Ascending aorta (tissue), 2 donors: ENCODE measurements at places on chromosomes 5 and 9. TPM values are rescaled to one million over a fixed set of nuclear protein-coding genes. Genes with fewer than 3 reads are reported as not detected.
A peak's percentile ranks its signal among the peaks of the same experiment; 100 is the strongest.

- DNase-seq = peak; percentile 86
These were observed 7.2 kb upstream of the DUSP1 start for GRCh38 chr5:172777881-172778814.

DNA sequence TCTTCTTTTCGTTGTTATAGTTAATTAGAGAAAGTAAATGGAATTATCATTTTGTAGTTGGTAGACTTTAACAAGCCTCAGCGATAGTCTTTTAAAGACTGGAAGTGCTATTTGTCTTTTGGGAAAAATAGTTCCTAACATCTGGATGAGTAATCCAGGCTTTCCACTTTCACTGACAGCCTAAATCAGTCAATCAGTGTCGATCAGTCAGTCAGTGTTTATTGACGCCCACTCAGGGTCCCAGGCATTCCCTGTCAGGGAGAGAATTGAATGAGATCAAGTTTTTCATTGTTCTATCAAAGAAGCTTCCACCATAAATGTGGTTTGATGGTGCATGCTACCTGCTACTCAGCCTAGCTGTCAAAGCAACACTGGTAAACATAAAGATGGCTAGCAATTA, 2.6 kb downstream of the ABL1 start:
- no peak for DNase-seq

PKD2L2 gene
- total RNA-seq = not detected

DNA sequence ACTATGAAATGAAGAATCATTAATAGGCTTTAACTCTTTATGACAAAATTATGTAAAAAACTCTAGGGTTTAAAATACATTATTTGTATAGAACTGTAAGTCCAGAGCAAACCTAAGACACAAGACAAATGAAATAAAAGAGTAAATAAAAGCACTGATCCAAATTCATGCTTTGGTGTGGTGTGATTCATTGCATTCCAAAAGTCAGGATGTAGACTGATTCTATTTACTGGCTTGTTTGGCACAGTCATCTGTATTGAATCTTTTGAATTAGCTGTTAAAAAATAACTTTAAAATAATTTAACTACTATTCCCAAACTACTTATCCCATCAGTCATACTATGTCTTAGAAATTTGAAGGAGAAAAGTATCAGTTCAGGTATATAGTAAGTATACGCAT, 31.1 kb downstream of the IL4 start:
- no peak for DNase-seq

GRCh38 chr5:52727576-52727975, 60.1 kb upstream of the ITGA1 start:
- DNase-seq = no peak

DNA sequence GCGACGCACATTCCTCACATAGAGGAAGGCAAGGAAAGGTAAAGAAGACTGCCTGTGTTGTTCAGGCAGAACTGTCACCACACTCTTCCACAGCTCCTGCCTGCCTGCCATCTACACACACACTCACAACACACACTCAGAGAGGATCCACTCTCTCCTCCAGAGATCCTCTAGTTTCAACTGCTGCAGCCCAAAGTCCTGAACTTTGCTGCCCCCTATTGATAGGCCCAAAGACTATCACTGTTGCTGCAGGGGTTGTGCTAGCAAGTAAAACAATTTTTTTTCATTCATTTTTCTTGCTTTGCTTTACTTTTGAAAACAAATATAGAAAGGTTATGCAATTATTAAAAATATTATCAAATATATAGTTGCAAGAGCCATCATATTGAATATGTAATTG, 5.9 kb upstream of the CFAP90 start:
- no peak for DNase-seq

DNA sequence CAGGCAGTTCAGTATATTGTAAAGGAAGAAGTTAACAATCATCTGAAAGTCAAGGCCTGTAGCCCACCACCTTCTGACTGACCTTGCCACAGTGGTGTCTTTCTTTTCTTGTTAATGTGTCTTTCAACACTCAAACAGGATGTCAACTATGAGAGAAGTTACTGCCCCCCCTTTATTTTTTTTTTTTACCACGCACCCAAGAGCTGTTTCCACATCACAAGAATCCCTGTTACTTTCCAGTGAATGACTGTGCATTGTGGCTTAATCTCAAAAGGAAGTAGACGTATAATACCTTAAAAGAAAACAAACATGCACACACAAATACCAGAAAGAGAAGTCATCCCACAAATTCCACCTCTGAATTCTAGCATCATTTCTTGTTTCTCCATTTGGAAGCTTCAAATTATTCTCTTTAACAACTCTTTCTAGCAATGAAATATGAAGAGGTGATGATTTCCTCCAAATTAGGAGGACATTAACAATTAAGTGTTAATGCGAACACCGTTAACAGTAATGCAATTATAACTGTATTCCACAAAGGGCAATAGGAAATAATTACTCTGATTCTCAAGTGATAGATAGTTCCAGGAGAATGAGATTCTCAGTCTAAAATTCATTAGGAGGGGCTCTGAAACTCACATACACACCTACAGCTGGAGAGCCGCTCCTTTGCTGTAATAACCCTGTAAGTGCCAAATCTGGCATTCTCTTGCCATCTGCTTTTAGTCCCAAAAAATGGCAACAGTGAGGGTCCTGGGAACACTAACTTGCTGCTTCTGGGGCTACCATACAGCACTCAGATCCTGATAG, 201.0 kb downstream of the EFNA5 start:
- no peak for DNase-seq

DNA sequence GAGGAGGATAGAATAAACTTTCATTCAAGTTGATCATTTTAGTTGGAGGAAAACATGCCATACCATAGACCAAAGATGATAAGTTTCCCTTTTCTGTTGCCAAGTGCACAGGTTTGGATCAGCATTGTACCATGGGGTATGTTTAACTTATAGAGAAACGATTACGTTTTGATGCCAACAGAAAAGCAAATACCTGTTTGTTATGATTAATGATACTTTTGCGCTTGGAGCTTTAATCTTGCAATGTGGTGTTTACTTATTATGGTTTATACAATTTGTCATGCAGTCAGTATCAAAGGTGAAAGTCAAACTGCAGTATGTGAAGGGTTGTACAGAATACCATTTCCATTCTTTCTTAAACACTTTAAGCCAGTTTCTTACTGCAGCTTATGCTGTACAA, 13.2 kb upstream of the ARHGEF28 start:
- no peak for DNase-seq

MRPS2 gene
- 57.3 TPM for total RNA-seq

SRP19 gene
- total RNA-seq = 76.6 TPM

SLC6A3 gene
- total RNA-seq = not detected
